Activated CD8-positive, alpha-beta T cell treated with anti-CD3 and anti-CD28 coated beads, Interleukin-2, amount 10 ng/mL, durations not matched to agents 7 days and 5 days (primary cell): ENCODE measurements at places on chromosomes 6 and 20. TPM values are rescaled to one million over a fixed set of nuclear protein-coding genes. Genes with fewer than 3 reads are reported as not detected.

BHLHE23 gene
- total RNA-seq = not detected

GTPBP2 gene
- 99.4 TPM for total RNA-seq

RAET1E gene
- total RNA-seq = not detected

IRAK1BP1 gene
- total RNA-seq = 2.1 TPM

SUMO4 gene
- 10.1 TPM for total RNA-seq

DDX27 gene
- 38.3 TPM for total RNA-seq

FOXQ1 gene
- total RNA-seq = not detected

TTLL9 gene
- total RNA-seq = not detected

MOXD1 gene
- total RNA-seq = not detected

CHMP4B gene
- total RNA-seq = 86.7 TPM

HLA-DOB gene
- total RNA-seq = 17.0 TPM

IP6K3 gene
- total RNA-seq = not detected

MCHR2 gene
- not detected for total RNA-seq

CAGE1 gene
- total RNA-seq = 0.18 TPM

MYMX gene
- not detected for total RNA-seq

ID4 gene
- total RNA-seq = not detected

TGM3 gene
- not detected for total RNA-seq

DHX35 gene
- total RNA-seq = 10.8 TPM

C20orf141 gene
- total RNA-seq = not detected

MLN gene
- not detected for total RNA-seq

TREM1 gene
- not detected for total RNA-seq

RNF5 gene
- 43.3 TPM for total RNA-seq

CNKSR3 gene
- total RNA-seq = not detected

TNXB gene
- 3.4 TPM for total RNA-seq

GATA5 gene
- not detected for total RNA-seq

PTK7 gene
- total RNA-seq = 1.8 TPM

HLA-DMA gene
- total RNA-seq = 30.5 TPM

GABBR1 gene
- total RNA-seq = 3.7 TPM

HDGFL1 gene
- not detected for total RNA-seq

CNBD2 gene
- total RNA-seq = 6.1 TPM

TRIM40 gene
- not detected for total RNA-seq

ULBP1 gene
- total RNA-seq = 0.71 TPM

GUCA1A gene
- total RNA-seq = not detected

SNAI1 gene
- total RNA-seq = 0.47 TPM

NKAIN4 gene
- not detected for total RNA-seq

SEMG2 gene
- total RNA-seq = not detected

DNPH1 gene
- total RNA-seq = 42.5 TPM

NKAPL gene
- total RNA-seq = not detected
